NCI-H526 treated with DMSO at 0.1 percent for 48 hours (cell line): ENCODE measurements at places on chromosomes 3 and 15.

- DNase-seq: peak; percentile 81
Observed at GRCh38 chr3:129026728-129027543, 25.8 kb downstream of the EFCC1 start.

DNA sequence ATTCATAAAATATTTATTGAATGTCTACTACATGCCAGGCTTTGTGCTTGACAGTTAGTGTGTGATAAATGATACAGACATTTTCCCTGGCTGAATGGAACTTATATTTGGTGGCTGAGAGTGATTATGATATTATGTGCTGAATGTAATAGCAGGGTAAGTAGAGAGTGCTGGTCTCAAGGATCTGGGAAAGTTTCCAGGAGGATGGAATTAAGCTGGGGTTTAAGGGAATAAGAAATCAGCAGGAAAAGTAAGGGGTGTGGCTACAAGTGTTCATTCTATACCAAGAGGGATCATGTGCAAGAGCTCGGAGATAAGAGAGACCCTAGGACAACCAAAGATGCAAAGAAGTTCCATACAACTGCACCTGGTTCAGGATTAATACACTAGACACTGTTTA lies 500.1 kb upstream of the CFAP20DC start:
- DNase-seq: no peak

DNA sequence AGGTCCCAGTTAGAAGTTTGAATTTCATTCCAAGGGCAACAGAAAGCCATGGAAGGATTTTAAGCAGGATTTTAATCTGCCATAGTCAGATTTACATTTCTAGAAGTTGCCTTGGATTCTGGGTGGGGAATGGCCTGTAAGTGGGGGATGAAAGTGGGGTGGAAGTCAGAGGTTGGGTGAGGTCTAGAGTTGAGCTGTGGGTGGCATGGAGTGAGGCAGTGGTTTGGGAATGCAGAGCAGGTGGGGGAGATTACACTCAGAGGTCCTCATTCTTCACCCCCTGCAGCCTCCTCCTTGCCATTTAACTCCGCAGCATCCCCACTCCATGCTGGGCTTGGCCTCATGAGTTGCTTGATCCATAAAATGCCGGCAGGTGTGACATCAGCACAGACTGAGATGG lies 32.0 kb upstream of the CCDC174 start:
- no peak for DNase-seq

DNA sequence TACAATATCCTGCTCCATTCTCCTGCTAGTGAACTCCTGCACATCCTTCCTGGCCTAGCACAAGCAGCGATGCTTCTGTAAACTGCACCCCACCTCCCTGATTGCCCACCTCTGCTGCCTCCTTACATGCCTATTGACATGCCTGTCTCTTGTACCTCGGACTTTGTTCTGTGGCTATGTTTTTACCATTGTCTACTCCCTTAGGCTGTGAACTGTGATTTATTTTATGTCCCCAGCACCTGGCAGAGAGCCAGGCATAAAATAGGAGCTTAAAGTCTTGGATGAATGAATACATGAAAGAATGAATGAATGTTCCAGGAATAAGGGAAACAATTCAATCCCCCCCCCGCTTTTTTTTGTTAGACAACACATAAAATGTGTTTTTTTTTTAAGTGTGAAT lies 210.0 kb downstream of the MYRIP start:
- no peak for DNase-seq

GRCh38 chr3:47017504-47018268 lies 38.2 kb downstream of the NBEAL2 start:
- no peak for DNase-seq

DNA sequence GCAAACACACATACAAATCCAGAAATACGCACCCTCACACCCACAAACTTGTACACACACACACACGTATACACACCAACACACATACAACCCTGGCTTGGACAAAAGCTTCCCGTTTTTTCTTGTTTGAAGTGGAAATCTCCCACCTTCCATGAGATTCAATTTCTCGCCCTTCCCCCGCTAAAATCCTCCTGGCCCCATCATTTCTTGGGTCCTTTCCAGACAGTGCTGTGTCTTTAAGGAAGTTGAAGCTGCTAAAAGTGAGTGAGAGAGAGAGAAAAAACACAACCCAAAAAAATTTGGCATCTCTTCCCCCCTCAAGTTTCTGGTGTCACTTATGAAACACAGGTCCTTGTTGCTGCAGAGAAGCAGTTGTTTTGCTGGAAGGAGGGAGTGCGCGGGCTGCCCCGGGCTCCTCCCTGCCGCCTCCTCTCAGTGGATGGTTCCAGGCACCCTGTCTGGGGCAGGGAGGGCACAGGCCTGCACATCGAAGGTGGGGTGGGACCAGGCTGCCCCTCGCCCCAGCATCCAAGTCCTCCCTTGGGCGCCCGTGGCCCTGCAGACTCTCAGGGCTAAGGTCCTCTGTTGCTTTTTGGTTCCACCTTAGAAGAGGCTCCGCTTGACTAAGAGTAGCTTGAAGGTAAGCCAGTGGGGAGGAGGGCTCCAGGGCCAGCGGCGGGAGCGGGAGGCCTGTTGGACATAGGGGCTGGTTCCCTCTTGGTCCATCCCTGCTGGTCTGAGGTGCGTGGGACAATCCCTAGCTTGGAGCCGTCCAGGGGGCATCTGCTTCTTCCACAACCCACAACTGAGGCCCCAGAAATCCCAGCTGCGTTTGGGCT lies at the start of gene ISLR:
Gene ISLR (plus strand): TSS at position 331 of the 839 bp plus-strand sequence. CDS start 1,149 bp downstream, outside the sequence.
- DNase-seq: no peak

- peak; percentile 6 for DNase-seq
Observed at GRCh38 chr3:156382458-156383346, 172.2 kb downstream of the SSR3 start.

DNA sequence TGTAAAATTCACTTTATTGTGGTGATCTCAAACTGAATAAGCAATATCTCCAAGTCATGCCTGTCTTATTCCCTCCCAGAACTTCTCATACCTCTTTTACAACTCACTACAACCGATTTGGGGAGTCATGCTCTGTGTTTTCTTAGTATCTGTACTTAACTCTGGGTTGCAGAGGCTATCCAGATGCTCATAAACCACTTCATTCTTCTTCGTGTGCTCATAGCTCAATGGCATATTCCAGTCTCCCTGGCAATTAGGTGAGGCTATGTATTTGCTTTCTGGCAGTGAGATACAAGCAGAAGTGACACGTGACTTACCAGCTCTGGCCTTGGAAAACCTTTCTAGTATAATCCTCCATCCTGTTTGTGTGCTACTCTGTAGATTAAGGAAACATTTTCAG lies 360.9 kb downstream of the ZNF385D start:
- no peak for DNase-seq

DNA sequence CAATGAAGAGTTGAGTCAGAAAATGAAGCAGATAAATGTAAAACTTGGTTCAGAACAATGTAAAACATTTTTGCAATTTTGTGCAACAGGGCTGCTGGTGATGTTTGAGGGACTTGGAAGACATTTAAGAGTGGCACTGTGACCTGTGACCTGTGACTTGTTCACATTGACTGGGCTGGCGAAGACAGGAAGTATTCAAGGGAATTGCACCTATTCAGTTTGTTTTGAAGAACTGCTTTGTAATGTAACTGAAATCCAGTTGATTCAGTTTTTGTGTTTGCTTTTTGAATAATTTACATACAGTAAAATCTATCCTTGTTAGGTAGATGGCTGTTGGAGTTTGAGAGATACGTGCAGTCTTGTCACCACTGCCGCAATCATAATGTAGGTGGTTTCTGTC lies 35.4 kb downstream of the MCTP2 start:
- peak; percentile 81 for DNase-seq

DNA sequence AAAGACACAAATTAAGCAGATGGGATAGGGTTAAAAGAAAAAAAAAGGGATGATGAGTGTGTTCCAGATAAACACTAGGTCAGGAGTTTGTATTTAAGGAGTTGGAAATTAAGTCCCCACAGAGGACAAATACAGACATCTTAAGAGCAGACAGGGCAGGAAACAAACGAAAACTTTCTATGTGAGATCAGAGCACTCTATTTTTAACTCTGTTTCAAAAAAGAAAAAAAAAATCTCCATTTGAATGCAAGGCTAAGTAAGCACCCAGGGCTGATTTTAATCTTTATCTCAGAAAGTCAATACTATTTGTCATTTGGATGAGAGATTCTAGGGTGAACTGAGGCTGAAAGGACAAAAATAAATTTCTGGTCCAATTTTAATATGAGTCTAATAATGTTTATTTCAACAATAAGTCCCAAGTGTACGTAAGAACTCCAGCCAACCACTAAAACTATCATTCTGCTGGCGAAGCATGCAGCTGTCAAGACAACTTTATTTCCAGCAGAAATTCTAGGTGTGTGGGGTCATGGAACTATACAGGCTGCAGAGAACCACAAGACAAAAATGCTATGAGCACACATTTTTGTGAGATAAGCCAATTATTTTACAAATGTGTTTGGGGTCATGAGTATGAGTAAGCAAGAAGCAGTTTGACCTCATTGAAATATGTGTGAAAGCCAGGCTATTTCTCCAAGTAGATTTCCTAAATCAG lies 186.1 kb downstream of the FMN1 start:
- DNase-seq: no peak

GRCh38 chr3:108133048-108133369 lies 42.2 kb upstream of the CD47 start:
- DNase-seq: no peak

DNA sequence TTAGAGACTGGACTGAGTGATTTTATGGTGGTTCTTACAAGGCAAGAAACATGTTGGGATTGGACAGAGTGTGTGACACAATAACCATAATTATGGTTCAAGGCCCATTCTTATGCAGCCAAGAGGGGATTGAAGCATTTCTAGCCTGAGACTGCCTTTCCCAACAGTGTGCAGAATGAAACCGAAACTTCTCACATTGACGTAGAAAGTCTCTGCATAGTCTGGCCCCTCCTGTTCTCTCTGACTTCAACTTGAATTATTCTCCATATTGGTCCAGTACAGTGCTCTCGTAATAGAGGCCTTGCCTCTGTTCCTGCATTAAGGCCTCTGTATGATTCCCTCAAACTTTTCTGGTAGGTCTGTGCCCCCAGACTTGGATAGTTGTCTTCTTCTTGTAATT lies 138.3 kb downstream of the DIPK2A start:
- no peak for DNase-seq

DNA sequence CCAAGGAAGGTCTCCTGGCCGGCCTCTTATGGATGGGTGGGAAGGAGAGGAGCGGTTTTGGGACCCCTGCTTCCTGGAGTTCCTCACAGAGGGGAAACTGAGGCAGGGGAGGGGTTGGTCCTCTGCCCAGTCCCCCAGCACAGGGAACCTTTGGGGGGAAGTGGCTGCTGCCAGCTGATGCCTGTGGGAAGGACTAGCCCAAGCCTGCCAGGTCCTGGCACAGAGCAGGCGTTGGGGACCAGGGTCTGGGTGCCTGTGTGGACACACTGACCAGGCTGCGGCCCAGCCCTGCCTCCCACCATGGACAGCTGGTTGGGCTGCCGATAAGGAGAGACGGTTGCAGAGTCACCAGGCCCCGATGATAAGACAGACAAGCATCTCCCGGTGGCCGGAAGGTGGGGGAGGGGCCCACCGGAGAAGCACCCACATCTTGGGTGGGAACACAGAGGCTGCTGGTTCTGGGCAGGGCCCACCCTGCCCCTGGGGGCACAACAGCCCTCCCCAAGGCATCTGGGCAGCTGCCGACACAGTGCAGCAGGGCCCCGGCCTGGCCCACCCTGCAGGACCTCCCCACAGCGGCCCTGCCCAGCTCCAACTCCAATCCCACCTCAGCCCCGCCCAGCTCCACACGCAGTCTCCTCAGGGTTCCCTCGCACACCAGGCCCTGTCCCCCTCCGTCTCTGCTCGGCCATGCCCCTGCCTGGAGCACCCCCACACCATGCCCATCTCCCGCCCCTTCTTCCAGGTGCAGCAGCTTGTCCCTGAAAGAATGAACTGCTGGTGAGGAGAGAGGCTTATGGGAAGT lies 50.7 kb downstream of the DNAJB8 start:
- no peak for DNase-seq

DNA sequence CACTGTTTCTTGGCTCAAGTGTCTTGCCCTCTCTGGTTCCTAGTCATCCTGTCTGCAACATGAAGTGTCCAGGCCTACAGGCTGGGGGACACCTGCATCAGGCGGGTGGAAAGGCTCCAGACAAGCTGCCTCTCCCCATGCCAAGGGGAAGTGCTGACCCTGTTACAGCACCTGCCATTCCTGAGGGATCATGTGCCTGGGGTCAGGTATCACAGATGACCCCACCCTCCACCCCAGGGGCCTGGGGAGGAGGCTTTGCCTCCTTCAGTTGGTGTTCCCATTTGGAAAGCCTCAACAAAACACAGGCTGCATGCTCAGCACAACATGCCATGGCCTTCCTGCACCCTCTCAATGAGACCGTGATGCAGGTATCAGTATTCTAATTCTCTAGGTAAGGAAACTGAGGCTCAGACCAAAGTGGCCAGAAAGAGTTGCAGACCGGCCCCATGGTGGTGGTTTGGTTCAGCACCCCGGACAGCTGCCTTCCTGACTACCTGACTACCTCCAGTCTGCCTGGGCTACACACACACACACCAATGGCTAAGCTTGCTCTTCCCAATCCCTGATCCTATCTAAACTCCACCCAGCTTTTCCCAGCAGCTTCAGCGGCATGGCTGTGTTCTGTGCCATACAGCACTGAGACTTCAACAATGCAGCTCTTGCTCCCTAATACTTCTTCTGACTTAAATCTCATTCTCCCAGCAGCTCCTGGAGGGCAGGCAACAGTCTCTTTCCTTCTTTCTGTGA lies 69.7 kb upstream of the LINGO1 start:
- DNase-seq: no peak

DNA sequence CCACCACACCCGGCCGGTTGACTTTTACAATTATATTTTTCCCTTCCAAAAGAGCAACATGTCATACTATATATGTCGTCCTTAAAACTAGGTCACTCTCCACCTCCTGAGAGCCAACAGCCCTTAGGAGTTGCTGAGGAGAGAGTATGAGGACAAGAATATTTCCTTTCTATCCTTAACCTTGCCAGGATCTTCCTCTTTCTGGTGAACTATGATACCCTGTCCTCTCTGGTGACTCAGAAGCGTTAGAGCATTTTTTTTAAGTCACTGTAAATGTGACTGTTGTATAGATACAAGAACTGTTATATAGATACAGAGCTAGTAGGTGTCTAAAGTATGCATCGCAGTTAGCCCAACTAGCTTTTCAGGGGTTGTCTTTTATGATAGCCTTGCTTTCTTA lies 33.7 kb upstream of the MTHFS start:
- no peak for DNase-seq

DNA sequence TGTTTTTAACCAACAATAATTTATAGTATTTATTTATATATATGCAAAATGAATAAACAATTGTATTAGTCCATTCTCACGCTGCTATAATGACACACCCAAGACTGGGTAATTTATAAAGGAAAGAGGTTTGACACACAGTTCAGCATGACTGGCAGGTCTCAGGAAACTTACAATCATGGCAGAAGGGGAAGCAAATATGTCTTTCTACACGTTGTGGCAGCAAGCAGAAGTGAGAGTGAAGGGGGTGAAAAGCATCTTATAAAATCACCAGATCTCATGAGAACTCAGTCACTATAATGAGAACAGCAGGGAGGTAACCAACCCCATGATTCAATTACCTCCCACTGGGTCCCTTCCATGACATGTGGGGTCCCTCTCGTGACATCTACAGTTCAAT lies 162.8 kb upstream of the SLITRK3 start:
- DNase-seq: no peak
